ENCODE measurements at places on chromosomes 5 and 9.

GRCh38 chr9:2158111-2158610, 143.0 kb downstream of the SMARCA2 start:
- no peak for DNase-seq

- DNase-seq, result no peak
Measured at GRCh38 chr9:124403246-124403645, 12.0 kb downstream of the PSMB7 start.

DNA sequence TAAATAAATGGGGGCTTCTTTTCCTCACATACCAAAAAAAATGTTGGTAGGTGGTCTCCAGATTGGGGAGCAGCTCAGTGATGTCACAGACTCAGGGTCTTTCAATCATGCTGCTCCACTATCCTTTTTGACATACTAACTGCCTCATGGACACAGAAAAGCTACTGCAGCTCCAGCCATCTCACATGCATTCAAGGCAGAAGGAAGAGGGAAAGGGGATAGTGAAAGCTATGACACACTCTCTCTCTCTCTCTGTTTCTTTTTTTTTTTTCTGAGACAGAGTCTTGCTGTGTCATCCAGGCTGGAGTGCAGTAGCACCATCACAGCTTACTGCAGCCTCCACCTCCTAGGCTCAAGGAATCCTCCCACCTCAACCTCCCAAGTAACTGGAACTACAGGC, 7.9 kb upstream of the ADGRD2 start:
- DNase-seq, result no peak

DNA sequence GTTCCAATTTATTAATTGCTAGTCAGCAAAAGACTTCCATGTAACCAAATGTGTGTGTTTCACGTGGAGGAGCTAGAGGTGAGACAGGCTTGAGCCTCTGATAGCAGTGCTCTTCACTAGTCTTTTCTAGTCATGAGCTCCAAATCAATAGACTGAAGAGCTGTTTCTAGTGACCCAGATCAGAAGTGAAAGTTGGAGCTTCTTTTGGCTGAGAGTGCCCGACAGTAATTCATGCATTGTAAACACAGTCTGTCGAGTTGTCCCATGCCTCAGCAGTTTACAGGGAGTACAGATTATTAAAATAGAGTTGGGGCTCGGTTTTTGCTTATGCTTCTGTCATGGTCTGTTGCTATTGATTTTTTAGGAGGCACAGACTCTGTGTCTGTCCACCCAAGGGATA, 793.1 kb downstream of the DTWD2 start:
- DNase-seq, result no peak

DNA sequence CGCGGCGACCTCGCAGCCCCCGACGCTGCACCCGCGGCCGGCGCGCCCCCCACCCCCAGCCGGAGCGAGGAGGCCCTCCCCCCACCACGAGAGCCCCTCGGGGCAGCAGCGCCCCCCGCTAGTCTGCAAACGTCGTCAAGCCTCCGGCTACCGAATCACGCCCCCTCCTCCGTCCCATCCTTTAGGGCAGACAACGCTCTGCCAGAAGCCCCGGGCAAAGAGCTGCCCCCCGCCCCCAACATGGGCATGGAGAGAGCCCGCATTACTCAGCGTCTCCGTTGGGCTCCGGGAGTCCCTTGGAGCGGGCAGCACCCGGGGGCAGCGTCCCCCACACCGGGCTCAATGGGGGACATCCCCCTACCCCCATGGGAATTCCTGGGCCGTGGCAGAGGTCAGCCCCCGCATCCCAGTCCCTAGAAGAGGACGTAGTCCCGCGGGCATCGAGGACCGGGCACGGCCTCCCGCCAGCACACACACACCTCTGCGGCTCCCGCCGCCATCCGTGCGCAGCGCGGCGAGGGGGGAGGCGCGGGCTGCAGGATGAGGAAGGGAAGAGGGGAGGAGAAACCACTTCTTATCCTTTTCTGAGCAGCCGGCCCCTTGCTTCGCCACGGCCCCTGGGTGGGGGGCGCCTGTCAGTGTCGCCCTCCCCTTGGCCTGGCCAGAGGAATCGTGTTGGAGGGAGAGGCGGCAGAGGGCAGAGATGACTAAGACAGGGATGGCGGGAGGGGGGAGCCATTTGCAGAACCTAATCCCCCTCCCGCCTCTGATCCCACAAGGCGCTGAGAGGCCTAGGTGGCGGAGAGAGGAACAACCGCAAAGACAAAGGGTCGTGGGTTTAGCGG, 750 bp downstream of the DNM1 start:
- no peak for DNase-seq
